Activated CD4-positive, CD25-positive, alpha-beta regulatory T cell treated with anti-CD3 and anti-CD28 coated beads, Interleukin-2, amount 50 U/mL, for 24 hours (primary cell): ENCODE measurements at places on chromosomes 2 and 18.

DNA sequence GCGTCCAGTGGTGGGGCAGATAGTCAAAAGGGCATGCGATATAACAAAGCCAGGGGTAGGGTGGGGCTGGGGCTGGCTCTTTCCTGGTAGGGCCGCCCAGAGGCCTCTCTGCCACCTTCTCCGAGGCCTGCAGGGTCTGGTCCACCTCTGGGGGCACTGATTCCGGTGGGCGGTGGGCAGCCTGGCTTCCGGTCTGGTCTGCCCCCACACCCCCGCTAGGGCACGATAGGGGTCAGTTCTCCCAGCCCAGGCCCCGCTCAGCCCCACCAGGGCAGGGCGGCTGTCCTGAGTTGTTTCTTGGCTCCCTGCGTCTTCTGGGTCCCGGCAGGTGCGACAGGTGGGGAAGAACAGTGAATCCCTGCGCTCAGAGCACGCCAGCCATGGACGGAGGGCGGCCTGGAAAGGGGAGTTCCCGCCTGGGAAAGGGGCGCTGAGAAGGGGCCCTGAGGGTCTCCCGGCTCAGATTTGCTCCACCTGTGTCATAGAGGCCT is 707 bp upstream of the ERFE start:
- ATAC-seq: no peak

- ATAC-seq: peak; percentile 93
Observed at GRCh38 chr2:171598713-171599319, 76.5 kb downstream of the CYBRD1 start.

DNA sequence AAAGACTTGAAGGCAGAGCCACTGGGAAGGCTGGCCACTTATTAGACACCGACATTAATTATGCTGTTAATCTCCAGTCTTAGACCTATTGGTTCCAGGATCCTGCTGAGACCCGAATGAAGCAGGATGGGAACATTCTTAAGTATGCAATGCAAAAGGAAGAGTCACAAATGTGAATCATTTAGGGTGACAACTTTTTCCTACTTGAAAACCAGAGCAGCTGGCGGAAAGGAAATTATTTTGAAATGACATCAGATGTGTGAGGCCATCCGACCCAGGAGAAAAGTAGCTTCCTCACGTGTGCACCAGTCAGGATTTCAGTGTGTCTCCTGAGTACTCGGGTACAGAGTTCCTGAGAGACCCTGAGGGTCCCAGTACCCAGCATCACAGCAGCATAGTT is 222.9 kb upstream of the NCKAP5 start:
- no peak for ATAC-seq

- no peak for ATAC-seq
Observed at GRCh38 chr2:73640511-73640911, 1.7 kb downstream of the NAT8 start.

GRCh38 chr18:73316513-73316912 is 448.7 kb upstream of the NETO1 start:
- ATAC-seq: no peak

DNA sequence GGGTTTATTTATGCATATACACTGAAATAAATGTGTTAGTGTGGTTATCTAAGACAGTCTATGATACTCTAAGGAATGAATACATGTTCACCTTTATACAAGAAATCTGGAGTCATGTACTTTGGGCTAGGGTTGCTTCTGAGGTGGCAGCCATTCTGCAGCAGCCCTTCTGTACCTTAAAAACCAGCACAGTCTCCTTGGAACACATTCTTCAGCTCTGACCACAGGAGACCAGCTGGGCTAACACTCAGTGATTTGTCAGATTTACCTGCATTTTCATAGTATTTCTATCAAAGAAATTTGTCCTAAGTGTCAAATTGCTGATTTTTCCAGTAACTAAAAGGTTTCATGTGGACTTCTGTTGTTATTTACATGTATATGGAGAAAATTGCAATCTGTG is 167.7 kb downstream of the CAMKMT start:
- ATAC-seq: no peak

- no peak for ATAC-seq
Observed at GRCh38 chr18:1147730-1148129, 243.1 kb downstream of the ADCYAP1 start.

DNA sequence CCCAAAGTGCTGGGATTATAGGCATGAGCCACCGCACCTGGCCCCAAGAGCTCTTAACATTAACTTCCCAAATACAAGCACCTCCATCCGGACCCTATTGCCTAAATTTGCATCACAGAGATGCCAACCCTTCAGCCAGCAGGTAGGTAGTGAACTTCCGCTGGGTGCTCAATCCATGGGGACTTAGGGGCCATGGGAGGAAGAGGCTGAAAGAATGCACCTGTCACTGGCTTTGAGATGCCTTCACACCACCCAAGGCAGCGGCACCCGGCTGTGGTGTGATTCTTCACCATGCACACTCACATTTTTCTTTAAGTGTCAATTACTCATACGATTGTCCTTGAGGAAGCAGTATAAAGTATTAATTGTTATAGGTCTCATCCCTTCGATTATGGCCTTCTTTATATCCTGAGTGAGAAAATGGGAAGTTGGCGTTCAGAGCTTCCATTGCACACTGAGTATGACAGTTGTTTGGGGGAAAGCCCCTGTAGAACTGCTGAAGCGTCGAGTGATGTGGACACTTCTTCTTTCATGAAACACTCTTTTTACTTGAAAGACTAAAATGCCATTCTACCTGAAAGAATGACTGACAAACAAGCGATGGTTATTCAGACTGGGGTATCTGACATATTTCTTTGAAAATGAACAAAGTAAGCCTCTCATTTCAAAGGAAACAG is 51.8 kb upstream of the BIN1 start:
- no peak for ATAC-seq

- no peak for ATAC-seq
Observed at GRCh38 chr2:110870545-110870944, 138.2 kb downstream of the ACOXL start.

DNA sequence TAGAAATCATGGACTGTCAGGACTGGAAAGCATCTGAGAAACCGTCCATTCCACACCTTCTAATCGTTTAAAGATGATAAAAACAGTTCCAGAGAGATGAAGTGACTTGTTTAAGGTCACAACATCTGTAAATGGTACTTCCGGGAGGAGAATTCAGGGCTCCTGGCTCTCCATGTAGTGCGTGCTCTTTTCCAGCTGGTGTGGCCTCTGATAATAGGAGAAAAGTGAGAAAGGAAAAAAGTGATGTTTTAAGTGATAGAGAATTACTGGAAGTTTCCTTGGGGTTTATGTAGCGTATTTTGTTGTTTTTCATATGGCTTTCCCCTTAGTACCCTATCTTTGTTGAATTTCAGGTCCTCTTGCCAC is 663 bp downstream of the C2orf49 start:
- no peak for ATAC-seq

- peak; percentile 79 for ATAC-seq
Observed at GRCh38 chr18:55509631-55510324, 78.2 kb downstream of the TCF4 start.

GRCh38 chr2:194380011-194380410 is 1277.0 kb upstream of the SLC39A10 start:
- no peak for ATAC-seq

GRCh38 chr18:59823596-59824195 is 76.1 kb upstream of the PMAIP1 start:
- ATAC-seq: no peak

DNA sequence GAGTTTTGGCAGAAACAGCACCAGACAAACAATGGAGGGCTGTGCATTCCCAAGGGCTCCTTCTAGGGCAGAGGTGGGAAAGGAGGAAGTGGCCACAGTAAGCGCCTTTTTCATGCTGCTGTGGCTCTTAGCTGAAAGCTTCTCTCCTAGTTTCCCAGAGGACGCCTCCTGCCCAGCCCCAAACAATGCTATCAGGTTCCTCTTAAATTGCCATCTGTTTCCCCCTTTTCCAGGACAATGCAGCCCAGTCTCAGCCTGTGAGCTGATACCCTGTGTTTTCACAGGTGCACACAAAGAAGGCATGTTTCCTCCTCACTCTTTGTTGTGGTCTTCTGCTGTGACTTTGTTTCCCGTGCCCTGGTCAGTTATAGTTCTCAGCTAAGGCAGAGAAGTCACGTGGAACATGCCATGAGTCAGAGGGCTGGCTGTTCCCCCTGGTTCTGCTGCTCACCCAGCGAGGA is 5.4 kb upstream of the FAM124B start:
- no peak for ATAC-seq

- ATAC-seq: no peak
Observed at GRCh38 chr2:178304333-178304732, 110.0 kb downstream of the OSBPL6 start.

DNA sequence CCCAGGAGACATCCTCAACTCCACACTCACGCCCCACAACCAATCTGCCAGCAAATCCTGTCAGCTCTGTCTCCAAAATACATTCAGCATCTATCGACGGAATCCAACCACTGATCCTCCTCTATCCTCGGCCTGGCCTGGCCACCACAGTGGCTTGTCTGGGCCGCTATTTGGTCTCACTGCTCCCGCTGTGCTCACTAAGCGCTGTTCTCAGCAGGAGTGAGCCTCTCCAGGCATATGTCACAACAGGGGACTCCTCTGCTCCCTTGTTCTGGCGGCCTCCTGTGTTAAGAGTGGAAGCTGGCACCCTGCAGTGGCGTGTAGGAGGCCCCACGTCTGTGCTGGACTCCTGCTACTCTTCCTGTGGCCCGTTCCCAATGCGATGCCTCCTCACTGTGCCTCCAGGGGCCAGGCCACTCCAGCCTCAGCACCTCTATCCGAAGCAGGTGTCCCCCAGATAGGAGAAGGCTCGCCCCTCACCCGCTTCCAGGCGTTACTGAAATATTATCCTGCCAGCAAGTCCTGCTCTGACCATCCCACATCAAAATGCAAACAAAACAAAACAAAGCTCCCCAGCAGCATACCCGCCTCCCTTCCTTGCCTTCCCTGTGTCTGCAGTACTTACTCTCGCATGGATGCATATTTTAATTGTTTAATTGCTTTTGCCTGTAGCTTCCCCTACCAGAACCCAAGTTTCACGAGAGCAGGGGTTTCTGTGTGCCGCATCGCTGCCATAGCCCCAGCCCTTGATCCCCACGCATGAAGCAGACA is 39.9 kb downstream of the CENPO start:
- no peak for ATAC-seq

- ATAC-seq: no peak
Observed at GRCh38 chr2:55618025-55618274, 528 bp upstream of the PPP4R3B start.

DNA sequence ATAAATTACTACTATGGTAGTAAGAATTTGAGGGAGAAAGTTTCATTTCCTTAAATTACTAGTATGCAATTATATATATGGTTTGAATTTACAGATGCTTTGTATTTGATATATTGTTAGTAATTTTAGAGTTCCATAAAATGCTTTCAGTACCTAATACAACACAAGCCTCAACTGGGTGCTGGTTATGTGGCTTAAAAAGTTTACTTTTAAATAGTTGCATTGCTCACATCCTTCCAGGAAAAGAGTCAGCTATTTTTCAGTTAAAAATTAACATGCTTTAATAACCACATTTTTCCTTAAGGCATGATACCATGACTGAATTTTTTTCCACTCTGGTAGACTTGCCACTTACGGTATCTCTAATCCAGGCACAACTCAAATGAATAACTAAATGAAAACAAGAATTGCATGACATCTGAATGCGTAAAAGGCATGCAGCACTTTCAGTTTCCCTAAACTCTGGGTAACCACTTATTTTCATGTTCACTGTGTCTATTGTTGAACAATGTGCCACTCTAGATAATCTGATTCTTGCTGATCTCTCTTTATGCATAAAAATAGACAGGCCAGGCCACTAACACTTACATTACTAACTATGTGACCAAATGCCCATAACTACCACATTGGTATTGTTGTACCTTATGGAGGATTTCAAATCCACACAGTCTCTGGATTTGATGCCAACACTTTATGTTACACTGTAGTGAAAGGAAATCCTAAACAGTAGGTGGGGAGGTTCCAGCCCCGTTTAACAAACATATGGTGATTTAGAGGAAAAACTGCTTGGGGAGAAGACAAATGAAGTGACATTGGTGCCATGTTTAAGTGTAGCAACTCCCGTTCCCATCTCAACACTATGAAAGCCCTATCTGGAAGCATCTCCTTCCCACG is 35.5 kb upstream of the SLC35F5 start:
- peak; percentile 88 for ATAC-seq

GRCh38 chr2:76556018-76556417 is 845.3 kb upstream of the GCFC2 start:
- no peak for ATAC-seq

DNA sequence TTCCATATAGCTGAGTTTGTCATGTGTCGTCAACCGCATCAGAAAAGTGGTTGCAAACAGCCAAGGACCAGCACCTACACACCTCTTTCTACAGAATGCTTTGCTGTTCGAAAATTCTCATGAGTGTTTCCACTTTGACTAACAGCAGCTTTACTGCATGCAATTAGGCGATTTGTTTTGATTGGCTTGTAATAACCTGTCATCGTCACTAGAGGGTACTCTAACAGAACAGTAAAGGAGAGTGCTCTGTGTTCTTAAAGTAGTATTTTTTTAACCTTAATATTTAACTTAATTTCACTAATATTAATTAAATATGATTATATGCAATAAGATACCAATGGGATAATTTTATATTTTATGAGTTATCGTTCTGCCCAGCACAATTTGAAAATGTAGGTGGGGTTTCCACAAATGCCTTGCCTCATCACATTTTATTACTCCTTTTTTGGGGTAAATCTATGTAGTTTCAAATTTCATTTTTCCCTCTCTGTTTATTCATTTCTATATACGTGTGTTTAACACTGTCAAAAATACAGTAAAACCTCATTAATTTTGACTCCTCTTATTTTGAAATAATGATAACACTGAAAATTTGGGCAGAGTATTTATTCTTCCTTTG is 502.2 kb downstream of the NRXN1 start:
- ATAC-seq: no peak

GRCh38 chr18:31232775-31233424 is 70.2 kb upstream of the DSC1 start:
- no peak for ATAC-seq

DNA sequence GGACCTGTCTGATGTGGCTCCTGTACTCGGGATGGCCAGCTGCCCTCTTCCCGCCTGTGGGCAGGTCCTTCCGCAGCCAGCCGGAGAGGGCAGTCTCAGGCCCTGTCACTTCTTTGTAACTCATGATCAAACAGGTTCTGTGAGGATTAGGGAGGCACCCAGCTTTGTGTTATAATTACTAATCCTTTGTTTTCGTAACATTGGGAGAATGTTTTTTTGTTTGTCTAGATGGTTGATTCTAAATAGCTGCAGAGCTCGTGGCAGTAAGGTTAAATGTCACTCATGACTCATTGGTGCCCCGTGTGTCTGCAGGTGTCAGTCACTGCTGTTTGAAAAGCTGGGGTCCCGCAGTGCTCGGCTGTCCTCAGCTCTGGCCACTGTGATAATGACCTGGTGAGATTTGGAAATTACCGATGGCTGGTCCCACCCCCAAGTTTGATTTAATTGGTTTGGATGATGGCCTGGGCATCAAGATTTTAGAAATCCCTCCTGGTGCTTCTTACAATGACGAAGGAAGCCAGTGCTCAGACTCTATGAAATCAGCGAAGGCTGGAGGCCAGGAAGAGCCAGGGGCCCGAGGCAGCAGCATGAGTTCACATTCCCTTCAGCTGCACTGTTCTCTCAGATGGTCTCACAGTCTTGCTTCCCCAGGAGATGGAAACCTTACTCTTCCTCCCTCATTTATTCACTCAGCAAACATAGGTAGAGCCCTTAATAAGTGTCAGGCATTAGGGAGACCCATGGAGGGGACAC is 172.8 kb downstream of the VAPA start:
- ATAC-seq: no peak

GRCh38 chr2:1799174-1799573 is 54.9 kb upstream of the PXDN start:
- ATAC-seq: no peak

GRCh38 chr2:182618672-182619079 is 97.4 kb upstream of the DNAJC10 start:
- no peak for ATAC-seq
